ENCODE measurements at places on chromosomes 13 and 19. TPM values are rescaled to one million over a fixed set of nuclear protein-coding genes. Genes with fewer than 3 reads are reported as not detected.
A peak's percentile ranks its signal among the peaks of the same experiment; 100 is the strongest.

DNA sequence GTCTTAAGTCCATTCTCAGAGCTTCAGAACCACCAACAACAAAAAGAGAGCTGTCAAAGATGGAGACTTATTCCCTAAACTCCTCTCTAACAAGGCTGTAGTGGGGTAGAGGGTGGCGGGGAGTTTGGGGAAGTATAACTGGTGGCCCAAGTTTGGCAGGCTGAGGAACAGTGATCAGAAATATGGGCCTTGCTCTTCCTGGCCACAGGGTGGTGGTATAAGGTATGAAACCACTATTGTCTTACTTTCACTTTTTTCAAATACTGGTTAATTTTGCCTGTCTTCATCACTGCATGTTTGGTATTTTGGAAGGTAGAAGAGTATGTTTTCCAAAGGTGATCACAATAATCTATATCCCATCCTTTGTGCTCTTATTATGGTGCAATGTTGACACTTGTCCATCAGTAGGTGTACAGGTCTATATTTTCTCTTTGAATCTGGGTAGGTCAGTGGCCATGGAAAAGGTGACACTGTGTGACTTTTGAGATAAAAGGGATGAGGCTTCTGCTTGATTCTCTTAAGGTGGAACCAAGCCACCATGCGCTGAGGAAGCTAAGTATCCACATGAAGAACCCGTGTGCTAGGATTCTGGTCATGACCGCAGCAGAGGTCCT lies 23.2 kb upstream of the GPC5 start:
- DNase-seq = peak; percentile 38
- no peak overlapping the region for H3K4me3 ChIP-seq
- H3K4me1 ChIP-seq = peaks cover 17% of the 10 kb centered on the region
- H3K36me3 ChIP-seq = no peaks in the 10 kb centered on the region
- peaks cover 6% of the 10 kb centered on the region for H3K27me3 ChIP-seq
- no peak overlapping the region for H3K27ac ChIP-seq

The PDCD2L gene
- 31.0 TPM for total RNA-seq

- DNase-seq = no peak
- peaks cover 13% of the 10 kb centered on the region for H3K27me3 ChIP-seq
- no peaks in the 10 kb centered on the region for H3K4me1 ChIP-seq
Measured at GRCh38 chr19:16928916-16929315, 40.1 kb downstream of the F2RL3 start.

- H3K36me3 ChIP-seq = peaks cover 12% of the 10 kb centered on the region
- DNase-seq = no peak
- peaks cover 5% of the 10 kb centered on the region for H3K4me1 ChIP-seq
Measured at GRCh38 chr13:79549355-79550106, 68.6 kb downstream of the NDFIP2 start.

The CYP2A6 gene
- not detected for total RNA-seq

GRCh38 chr13:109436841-109437240 lies 349.5 kb downstream of the IRS2 start:
- peaks cover 18% of the 10 kb centered on the region for H3K27me3 ChIP-seq
- no peak for DNase-seq
- no peaks in the 10 kb centered on the region for H3K4me1 ChIP-seq

The SYDE1 gene
- total RNA-seq = 2.1 TPM

Data from activated CD4-positive, alpha-beta T cell treated with anti-CD3 and anti-CD28 coated beads for 36 hours (primary cell).